ENCODE measurements at places on chromosomes 6 and 20.

DNA sequence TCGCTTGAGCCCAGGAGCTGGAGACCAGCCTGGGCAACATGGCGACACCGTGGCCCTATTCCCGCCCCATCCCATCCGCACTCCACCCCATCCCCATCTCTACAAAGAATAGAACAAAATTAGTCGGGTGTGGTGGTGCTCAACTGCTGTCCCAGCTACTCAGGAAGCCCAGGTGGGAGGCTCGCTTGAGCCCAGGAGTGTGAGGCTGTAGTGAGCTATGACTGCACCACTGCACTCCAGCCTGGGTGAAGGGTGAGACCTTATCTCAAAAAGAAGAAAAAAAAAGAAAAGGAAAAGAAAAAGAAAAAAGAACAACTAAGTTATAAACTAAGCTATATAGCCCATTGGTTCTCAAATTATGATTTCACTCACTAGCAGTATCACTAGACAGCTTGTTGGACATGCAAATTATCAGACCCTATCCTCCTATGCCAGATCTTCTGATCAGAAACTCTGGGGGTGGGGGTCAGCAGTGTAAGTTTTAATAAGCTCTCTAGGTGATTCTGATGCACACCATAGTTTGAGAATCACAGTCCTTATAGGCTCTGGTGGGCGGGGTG, 491 bp upstream of the ITCH start:
- no peak for DNase-seq

DNA sequence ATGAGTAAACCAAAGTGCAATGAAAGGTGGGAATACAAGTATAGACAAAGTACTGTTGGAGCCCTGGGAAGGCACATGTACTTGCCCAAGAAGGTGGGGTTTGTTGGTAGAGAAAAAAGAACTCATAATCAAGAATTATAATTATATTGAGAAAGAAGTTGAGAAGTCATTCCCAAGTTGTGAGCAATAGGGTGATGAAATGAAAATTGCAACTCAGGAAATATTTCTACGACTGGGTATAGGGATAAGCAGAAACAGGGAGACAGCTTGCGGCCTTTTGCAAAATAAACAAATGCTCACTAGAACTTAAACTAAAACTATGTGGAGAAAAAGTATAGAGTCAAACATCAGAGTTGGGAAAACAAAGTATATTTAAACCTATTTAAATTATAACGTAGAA, 250.7 kb upstream of the FAM83B start:
- no peak for DNase-seq

DNA sequence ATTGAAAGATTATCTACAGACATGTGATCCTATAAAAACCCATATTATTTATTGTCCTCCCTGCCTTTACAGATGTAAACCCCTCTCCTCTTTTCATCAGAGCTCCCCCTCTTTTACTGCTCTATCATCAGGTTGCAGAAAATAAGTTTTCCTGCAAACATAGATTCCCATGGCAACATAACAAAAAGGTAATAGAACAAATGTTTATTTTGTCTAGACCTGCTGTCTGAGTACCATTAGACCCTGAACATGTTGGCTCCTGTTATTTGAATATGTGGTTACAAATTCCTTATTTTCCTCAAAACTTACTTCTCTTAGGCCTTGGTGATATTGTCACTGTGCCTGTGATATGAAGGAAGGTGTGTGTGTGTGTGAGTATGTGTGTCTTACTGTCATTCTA, 11.5 kb downstream of the MAPK14 start:
- no peak for DNase-seq

DNA sequence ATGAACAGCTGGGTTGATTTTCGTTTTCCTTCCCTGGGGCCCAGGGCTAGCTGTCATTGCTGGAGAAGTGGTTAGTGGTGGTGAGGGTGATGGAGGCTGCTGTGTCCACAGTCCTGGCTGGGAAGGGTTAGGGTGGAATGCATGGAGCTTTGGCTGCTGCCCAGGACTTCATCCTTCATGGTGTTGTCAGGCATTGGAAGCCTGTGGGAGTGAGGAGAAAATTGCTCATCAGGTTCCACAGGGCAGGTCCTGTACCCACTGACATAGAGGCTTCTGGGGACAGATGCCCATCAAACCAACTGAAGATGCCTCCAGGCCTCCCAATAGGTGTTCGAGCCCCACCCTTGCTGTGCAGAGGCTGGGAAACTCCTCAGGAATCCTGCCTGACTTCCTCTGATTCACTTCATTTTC, 262.4 kb upstream of the SUPT3H start:
- no peak for DNase-seq

- no peak for DNase-seq
Measured at GRCh38 chr6:132719736-132720448, 6.0 kb upstream of the VNN1 start.

- peak; percentile 48 for DNase-seq
Measured at GRCh38 chr6:109690373-109690736, 647 bp downstream of the AK9 start.

DNA sequence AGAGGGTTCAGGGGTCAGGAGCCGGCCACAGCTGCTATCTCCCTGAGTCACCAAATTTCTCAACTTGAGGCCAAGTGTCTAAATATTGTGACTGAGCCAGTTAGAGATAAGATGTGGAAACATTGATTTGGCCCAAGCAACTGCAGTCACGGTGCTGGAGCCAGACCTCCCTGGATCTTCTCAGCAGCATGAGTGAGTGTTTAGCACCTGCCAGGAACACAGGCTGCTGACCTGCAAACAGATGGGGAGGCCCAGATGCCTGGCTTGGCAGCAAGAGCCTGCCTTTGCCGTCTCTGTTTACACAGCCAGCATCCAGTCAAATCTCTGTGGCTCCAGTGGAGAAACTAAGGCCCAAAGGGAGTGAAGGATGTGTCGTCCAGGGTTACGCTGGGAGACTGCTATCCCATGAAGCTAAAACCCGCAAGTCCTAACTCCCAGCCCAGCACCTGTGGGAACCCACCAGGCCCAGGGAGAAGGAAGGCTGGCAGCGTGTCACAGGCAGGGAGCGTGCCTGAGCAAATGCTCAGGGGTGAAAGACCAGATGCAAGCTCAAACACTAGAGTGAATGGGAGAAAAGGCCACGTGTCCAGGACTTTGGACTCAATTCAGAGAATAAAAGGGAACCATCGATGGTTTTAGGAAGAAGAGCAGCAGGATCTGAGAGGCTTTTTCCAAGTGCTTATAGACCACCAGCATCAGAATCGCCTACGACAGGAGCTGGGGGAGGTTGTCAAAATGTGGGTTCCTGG, 15.9 kb upstream of the PTGIS start:
- no peak for DNase-seq

GRCh38 chr6:35027807-35028206, 113.3 kb downstream of the TCP11 start:
- DNase-seq = no peak

- DNase-seq = no peak
Measured at GRCh38 chr20:49821870-49822331, 9.3 kb downstream of the SLC9A8 start.

DNA sequence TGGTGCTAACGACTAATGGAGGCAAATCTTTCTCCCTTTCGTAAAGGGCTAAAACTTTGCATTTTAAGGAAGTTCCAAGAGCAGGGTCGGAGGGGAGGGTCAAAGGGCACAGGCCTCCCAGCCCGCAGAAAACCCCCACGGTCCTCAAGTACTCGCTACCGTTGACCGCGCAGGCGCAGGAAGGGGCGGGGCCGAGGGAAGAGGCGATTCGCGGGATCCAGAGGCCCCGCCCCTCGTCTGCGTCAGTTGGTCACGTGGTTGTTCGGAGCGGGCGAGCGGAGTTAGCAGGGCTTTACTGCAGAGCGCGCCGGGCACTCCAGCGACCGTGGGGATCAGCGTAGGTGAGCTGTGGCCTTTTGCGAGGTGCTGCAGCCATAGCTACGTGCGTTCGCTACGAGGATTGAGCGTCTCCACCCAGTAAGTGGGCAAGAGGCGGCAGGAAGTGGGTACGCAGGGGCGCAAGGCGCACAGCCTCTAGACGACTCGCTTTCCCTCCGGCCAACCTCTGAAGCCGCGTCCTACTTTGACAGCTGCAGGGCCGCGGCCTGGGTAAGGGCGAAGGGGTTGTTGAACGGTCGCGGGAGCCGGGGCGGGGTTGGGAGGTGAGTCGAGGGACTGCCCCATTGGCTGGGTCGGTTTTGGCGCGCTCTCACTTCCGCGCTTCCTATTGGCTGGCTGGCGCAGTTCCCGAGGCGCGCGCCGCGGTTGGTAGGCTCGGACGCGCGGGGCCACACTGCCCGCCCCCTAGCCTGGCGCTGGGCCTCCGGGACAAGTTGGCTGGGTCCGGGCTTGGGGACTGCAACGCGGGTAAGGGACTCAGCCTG, at the start of gene GMNN:
Gene GMNN, plus strand, starts transcription at position 242 of the 824 bp plus-strand sequence. CDS start 2,310 bp downstream, outside the sequence.
- peak; percentile 97 for DNase-seq

GRCh38 chr6:139146317-139146726, 11.4 kb downstream of the HECA start:
- no peak for DNase-seq

GRCh38 chr6:165671222-165671768, 8.3 kb upstream of the PDE10A start:
- DNase-seq = no peak

- no peak for DNase-seq
Measured at GRCh38 chr20:63815615-63816253, 15.3 kb downstream of the ZBTB46 start.

DNA sequence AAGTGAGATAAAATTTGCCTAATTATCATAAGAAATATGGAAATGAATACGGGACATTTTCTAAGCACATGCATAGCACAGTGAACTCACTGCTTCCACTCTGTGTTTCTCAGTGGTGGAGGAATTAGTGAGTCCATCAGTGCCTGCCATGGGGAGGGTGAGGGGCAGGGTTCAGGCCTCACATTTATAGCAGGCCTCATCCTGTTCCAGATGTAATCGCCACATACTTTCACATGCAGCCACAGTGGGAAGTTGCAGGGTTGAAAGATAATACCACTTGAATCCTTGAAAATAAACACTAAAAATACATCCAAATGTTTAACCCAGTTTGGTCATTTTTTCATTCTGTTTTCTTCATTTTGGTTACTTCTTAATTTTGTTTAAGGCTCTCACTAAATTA, 29.9 kb upstream of the ANKEF1 start:
- DNase-seq = no peak

DNA sequence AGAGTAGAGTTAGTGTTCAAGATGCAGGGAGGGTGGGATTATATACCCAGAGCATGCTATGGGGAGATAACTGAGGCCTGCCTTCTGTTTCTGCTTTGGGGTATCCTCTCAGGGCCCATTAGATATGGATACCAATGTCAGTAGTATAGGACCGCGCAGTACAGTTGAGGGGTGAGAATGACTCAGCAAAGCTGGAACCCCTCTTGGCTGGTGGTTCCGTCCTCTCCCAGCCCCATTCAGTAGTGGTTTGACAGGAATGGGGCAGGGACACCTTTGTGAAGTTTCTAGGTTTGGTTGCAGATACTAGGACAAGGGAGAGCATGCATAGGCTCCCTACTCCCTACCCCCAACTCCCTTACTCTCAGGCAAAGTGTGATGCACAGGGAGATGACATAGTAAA, 47.8 kb downstream of the EIF2S2 start:
- no peak for DNase-seq

GRCh38 chr20:19757487-19758132, 448 bp upstream of the RIN2 start:
- no peak for DNase-seq

GRCh38 chr20:18164356-18164755, 26.7 kb downstream of the KAT14 start:
- DNase-seq = no peak

DNA sequence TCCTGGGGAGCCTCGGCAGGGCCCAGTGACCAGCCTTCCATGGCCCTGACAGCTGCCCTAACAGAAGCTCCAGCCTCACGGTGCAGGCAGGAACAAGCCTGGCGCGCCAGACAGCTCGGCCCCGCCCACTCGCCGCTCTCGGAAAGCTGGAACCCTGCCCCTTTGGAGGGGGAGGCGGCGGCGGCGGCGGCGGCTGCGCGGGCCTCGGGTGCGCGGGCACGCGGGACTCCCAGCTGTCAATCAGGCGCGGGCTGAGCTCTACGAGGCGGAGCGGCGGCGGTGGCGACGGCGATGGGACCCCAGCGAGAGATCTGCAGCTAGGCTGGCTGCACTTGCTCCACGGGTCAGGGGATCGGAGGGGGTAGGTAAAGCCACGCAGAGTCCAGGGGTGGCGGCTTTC, at the start of gene NRSN1:
Gene NRSN1, plus strand, starts transcription at position 236 of the 400 bp plus-strand sequence. CDS start 8,113 bp downstream, outside the sequence.
- DNase-seq = no peak

- no peak for DNase-seq
Measured at GRCh38 chr20:51385646-51386530, 156.6 kb downstream of the NFATC2 start.

DNA sequence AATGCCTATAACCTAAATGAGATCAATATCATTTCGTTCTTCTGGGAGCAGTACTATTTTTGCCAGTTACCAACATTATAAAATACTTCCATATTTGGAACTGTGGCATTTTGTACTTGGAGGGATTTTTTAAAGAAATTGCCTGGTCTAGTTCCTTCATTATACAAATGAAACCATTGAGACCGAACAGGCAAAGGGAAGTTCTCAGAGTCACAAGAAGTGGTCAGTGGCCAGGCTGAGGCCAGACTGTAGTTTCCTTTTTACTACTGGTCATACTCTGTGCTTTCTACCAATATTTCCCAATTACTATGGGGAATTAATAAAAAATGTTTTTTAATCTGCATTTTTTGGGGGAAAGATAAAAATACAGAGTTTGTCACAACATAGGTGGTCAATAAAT, 332.0 kb downstream of the NRN1 start:
- no peak for DNase-seq
